ENCODE measurements at places on chromosomes 7 and 10. TPM values are rescaled to one million over a fixed set of nuclear protein-coding genes. Genes with fewer than 3 reads are reported as not detected.

- H3K27ac ChIP-seq = no peak overlapping the region
- DNase-seq = no peak
- no peaks in the 10 kb centered on the region for H3K36me3 ChIP-seq
- H3K27me3 ChIP-seq = no peaks in the 10 kb centered on the region
- no peak overlapping the region for H3K4me3 ChIP-seq
- no peaks in the 10 kb centered on the region for H3K4me1 ChIP-seq
These were observed 3.7 kb upstream of the UTF1 start for GRCh38 chr10:133226251-133226808.

- no peaks in the 10 kb centered on the region for H3K4me1 ChIP-seq
- no peaks in the 10 kb centered on the region for H3K27me3 ChIP-seq
- no peak overlapping the region for H3K4me3 ChIP-seq
- no peak for DNase-seq
- no peak overlapping the region for H3K27ac ChIP-seq
These were observed 88.8 kb upstream of the INSIG1 start for GRCh38 chr7:155208681-155209477.

GRCh38 chr7:54841772-54842697 is 83.0 kb upstream of the SEC61G start:
- no peak overlapping the region for H3K27ac ChIP-seq
- no peaks in the 10 kb centered on the region for H3K36me3 ChIP-seq
- no peak overlapping the region for H3K4me3 ChIP-seq
- DNase-seq = no peak

DNA sequence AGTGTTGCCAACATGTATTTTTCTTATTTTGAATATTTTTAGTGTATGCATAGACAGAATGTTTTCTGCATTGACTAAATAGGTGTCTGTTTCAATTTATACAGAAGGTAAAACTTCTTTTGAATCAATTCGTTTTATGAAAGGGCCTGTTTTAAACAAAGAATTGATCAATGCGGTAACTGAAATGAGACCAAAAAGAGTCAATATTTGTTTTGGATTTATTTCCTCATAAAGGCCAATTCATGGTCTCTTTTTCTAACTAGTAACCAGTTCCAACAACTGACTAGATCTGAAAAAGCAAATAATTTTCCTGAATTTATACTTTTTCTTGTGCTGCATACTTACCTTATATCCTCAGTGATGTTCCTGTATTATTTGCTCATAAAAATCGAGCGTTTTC is 320.5 kb downstream of the DGKB start:
- H3K27ac ChIP-seq = no peak overlapping the region
- H3K27me3 ChIP-seq = no peaks in the 10 kb centered on the region
- no peak overlapping the region for H3K4me3 ChIP-seq
- H3K4me1 ChIP-seq = no peaks in the 10 kb centered on the region
- DNase-seq = no peak
- no peaks in the 10 kb centered on the region for H3K36me3 ChIP-seq

- H3K27ac ChIP-seq = peak overlapping the region; percentile 98
- H3K4me1 ChIP-seq = peaks cover 3% of the 10 kb centered on the region
- no peaks in the 10 kb centered on the region for H3K27me3 ChIP-seq
These were observed 101.7 kb upstream of the SVIL start for GRCh38 chr10:29736366-29737073.

The DNAH11 gene
- not detected for polyA plus RNA-seq

GRCh38 chr7:142611566-142612236 is 137.6 kb upstream of the PRSS1 start:
- H3K4me3 ChIP-seq = no peak overlapping the region
- DNase-seq = no peak
- no peaks in the 10 kb centered on the region for H3K36me3 ChIP-seq
- H3K27me3 ChIP-seq = no peaks in the 10 kb centered on the region
- no peak overlapping the region for H3K27ac ChIP-seq

DNA sequence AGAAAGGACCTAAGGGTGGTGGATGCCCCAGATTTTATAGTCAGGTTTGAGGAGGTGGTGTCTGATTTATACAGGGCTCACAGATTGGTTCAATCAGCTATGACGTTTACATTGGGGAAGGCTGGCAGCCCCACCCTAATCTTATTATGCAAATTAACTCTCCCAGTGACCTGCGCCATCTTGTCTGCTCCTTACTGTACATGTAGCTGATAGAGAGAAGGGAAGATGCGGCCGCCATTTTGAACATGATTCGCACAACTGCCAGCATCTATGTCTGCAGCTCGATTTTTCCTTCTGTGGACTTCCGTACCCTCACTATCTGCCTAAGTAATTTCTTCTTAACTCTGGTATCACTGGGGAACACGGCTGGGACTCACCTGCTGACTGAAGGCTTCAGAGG is 619.0 kb upstream of the DPP6 start:
- H3K27me3 ChIP-seq = no peaks in the 10 kb centered on the region
- no peaks in the 10 kb centered on the region for H3K4me1 ChIP-seq
- no peak overlapping the region for H3K27ac ChIP-seq
- no peak overlapping the region for H3K4me3 ChIP-seq
- no peak for DNase-seq

GRCh38 chr10:13441476-13441875 is 87.3 kb downstream of the BEND7 start:
- no peak for DNase-seq
- no peaks in the 10 kb centered on the region for H3K4me1 ChIP-seq
- no peak overlapping the region for H3K27ac ChIP-seq
- no peak overlapping the region for H3K4me3 ChIP-seq
- H3K27me3 ChIP-seq = no peaks in the 10 kb centered on the region

The NPFFR1 gene
- not detected for polyA plus RNA-seq

- no peaks in the 10 kb centered on the region for H3K4me1 ChIP-seq
- no peaks in the 10 kb centered on the region for H3K36me3 ChIP-seq
- no peaks in the 10 kb centered on the region for H3K27me3 ChIP-seq
- no peak overlapping the region for H3K4me3 ChIP-seq
These were observed 174.8 kb upstream of the AGR3 start for GRCh38 chr7:17056491-17057142.

The SHTN1 gene
- 4.9 TPM for polyA plus RNA-seq

The ANKRD30A gene
- polyA plus RNA-seq = not detected

The CAMK2B gene
- not detected for polyA plus RNA-seq

- H3K27ac ChIP-seq = no peak overlapping the region
- H3K4me3 ChIP-seq = no peak overlapping the region
- peaks cover 19% of the 10 kb centered on the region for H3K4me1 ChIP-seq
- H3K27me3 ChIP-seq = no peaks in the 10 kb centered on the region
- H3K36me3 ChIP-seq = no peaks in the 10 kb centered on the region
These were observed 7.4 kb downstream of the TMEM248 start for GRCh38 chr7:66928388-66928787.

The MYOZ1 gene
- 6.6 TPM for polyA plus RNA-seq

DNA sequence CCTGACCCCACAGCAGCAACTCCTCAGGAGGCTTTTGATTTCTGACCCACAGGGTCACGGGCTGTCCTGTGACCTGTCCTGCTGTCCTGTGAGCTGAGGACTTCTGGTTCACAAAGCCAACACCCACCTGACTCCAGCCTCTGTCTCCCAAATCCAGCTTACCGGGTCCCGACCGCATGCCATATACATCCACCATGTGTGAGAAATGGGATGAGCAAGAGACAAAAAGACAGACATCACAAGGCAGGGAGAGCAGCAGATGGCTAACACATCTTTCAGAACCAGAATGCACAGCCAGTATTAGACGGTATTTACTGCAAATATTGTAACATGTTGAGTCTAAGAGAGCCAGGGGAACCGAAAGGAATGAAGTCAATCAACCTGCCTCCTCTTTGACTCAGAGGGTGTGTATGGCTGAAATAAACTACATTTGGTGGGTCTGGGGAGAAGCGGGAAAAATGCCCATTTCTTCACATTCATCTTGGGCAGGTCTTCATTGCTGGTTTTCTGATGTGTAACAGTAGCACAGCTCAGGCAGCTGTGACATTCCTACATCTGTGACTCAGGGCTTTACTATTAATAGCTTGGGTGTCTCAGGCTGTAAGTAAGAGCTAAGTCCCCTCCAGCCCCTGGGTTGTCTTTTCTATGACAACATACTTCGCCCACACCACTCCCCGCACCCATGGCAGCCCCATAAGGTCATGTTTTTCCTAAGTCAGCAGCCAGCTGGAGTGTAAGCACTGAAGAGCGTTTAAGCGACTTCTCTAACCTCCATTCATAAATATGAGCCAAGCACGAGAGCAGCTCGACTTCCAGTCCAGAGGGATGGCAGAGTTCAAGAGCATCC is 25.0 kb downstream of the ABLIM1 start:
- peak overlapping the region; percentile 21 for H3K4me3 ChIP-seq
- DNase-seq = peak; percentile 61

DNA sequence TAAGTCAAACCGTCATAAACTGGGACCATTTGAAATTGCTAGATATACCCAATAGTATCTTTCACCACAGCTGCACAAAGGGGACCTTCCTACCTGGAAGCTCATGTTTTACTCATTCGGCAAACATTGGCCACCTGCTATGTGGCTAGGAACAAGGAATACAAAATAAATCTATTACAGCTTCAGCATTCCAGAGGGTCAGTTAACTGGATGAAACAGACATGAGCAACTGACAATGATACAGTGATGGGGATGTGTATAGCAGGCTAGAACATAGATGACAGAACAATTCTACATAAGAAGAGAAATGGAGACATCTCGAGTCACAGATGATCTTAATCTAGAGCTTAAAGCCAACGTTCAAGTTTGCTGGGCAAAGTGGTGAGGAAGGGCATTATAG is 3.1 kb upstream of the SMURF1 start:
- no peak for DNase-seq
- no peaks in the 10 kb centered on the region for H3K27me3 ChIP-seq
- H3K27ac ChIP-seq = no peak overlapping the region
- H3K36me3 ChIP-seq = no peaks in the 10 kb centered on the region
- H3K4me3 ChIP-seq = no peak overlapping the region
- no peaks in the 10 kb centered on the region for H3K4me1 ChIP-seq

DNA sequence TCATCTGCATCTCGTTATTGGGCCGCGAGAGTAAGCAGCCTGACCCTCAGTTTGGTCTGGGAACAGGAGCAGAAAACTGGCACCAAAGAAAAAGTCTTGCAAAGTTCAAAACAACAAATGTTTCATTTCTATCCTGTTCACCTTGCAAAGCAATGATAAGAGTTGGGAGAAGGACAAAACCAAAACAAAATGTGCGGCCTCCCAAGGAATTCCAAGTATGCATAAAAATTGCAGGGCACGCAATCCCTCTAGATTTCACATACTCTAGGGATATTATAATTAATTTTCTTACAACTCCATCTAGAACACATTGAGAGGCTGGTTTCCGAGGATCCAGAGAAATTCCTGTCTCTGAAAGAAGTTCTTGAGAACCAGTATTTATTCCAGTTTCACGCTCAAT is 20.1 kb downstream of the CHUK start:
- H3K36me3 ChIP-seq = no peaks in the 10 kb centered on the region
- no peak overlapping the region for H3K27ac ChIP-seq
- no peak overlapping the region for H3K4me3 ChIP-seq
- no peak for DNase-seq

DNA sequence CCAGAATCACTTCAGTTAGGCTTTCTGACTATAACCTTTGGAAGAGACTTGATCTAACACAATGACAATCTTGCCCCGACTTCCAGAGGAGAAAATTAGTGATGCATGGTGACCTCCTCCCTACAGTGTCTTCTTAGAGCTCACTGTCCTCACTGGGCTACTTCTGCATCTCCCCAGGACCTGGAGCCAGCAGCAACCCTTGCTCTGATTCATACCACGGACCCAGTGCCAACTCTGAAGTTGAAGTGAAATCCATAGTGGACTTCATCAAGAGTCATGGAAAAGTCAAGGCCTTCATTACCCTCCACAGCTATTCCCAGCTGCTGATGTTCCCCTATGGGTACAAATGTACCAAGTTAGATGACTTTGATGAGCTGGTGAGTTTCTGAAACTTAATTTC is 12.6 kb downstream of the CPA2 start:
- no peak overlapping the region for H3K4me3 ChIP-seq
- no peaks in the 10 kb centered on the region for H3K4me1 ChIP-seq
- DNase-seq = no peak
- no peaks in the 10 kb centered on the region for H3K27me3 ChIP-seq

DNA sequence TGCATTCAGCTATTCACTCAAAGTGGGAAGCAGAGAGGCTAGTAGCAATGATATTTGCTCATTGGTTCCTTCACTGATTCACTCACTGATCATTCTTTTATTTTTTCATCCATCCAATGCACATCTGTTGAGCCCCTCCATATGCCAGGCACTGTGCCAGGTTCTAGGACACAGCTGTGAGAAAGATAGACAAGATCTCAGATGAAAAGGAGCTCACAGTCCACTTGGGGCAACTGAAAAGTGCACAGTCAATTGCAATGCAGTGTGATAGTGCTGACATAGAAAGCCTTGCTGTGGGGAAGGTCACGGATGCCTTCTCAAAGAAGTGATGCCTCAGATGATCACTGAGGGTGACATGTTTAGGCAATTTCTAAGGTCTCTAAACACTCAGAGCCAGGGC is 262.3 kb downstream of the PTEN start:
- no peaks in the 10 kb centered on the region for H3K36me3 ChIP-seq
- H3K4me3 ChIP-seq = no peak overlapping the region
- H3K27ac ChIP-seq = no peak overlapping the region
- no peaks in the 10 kb centered on the region for H3K27me3 ChIP-seq
- DNase-seq = no peak
- H3K4me1 ChIP-seq = no peaks in the 10 kb centered on the region

The NUB1 gene
- 34.6 TPM for polyA plus RNA-seq

DNA sequence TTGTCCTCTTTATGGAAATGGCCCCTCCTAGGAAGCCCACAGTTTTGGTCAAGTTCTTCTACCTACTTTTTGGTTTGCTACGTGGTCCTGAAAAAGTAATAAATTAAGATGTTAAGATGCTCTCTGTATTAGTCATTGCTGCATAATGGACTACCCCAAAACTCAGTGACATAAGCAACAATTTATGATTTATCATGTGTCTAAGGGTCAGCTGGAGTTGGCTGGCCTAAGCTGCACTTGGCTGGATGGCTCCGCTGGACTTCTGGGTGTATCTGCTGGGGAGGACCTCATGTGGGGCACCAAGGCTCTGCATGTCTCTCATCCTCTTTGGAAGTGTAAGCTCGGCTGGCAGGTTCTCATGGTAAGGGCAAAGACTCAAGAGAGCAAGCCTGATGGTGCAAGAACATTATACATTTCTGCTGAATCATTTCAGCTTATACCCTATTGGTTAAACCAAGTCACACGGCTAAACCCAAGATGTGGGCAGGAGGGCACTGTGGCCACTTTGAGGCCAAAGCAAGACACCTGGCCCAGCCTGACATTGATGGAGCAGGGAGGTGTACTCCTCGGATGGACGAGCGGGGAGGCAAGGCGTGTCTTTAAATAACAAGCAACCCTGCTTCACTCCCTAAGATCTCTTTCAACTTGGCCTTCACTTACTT is 47.7 kb downstream of the TBXAS1 start:
- no peaks in the 10 kb centered on the region for H3K4me1 ChIP-seq
- H3K4me3 ChIP-seq = no peak overlapping the region
- no peak overlapping the region for H3K27ac ChIP-seq
- no peak for DNase-seq

Data from aorta (tissue), 5 donors.